ENCODE measurements at places on chromosomes 2 and 18.

- peak; percentile 85 for DNase-seq
These were observed 5.5 kb upstream of the ID2 start for GRCh38 chr2:8676191-8676920.

DNA sequence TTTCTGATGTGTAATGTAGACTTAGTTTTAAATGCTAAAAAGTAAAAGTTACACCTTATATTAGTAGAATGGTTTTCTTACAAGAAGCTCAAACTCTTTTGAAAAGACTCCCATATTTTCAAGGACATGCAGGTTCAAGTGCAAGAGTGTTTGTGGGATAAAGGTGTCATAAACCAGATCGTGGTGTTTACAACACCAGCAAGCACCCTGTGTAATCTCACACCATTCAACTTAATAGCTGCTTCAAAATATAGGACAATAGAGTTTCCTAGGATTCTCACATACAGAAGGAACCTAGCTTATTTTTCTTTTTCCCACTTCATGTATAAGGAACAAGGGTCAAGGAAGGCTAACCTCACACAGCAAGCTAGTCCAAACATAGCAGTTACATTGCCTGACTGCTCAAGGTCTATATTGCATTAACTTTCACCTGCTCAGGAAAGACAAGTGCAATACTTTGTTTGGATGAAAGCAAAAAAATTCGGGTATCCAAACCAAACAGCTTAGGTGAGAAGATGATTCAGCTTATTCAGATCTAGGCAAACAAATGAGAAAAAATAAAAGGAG, 172.3 kb downstream of the IKZF2 start:
- DNase-seq, result no peak

- DNase-seq, result peak; percentile 81
These were observed at the start of gene USP40 for GRCh38 chr2:233566141-233566956. Gene USP40 (minus strand): TSS chr2:233566782. CDS start chr2:233565554, 1,228 bp downstream.

DNA sequence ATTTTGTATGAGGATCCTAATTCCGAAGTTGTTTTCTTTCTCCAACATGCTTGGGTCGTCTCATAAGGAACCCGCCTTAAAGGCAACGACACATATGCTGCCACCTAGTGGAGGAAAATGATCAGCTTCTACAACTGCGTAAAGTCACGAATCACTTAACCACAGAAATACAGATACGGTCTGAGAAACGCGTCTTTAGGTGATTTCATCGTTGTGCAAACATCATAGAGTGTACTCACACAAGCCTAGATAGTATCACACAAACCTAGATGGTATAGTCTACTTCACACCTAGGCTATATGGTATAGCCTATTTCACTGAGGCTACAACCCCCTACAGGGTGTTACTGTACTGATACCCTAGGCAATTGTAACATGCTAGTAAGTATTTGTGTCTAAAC, 13.1 kb downstream of the GNLY start:
- peak; percentile 41 for DNase-seq

DNA sequence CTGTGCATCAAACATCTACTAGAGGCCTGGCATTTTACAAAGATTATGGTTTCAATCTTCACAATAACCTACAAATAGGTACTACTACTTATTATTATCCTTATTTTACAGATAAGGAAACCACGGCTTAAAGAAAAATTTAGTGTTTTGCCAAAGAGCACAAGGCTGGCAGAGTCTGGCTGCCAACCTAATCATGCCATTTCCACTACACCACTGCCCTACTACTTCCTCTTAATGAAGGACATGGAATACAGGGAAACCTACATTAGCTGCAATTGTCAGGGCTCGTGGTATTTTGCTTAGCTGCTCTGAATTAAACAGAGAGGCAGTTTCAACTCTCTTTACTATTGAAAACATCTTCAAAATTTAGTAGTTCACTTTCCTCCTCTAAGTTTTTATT, 5.9 kb downstream of the MBOAT2 start:
- DNase-seq, result no peak

DNA sequence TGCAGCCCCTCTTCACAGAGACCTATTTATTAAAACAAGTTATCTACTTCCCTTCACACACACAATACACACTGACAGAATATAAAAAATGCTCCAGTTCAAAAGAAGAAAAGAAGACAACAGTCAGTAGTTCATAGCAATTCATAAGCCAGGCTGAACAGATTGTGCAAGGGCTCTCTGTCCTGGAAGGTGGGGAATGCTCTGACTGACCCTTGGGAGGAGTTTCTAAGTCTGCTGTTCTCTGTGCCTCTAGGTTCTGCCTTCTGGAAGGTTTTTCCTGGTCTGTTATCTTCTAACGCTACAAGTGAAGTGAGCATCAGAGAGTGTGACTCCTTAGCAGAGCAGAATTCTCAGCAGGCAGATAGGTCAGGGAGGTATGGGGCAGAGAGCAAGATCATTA, 35.7 kb downstream of the SP3 start:
- no peak for DNase-seq

GRCh38 chr18:1526991-1527390, 622.3 kb downstream of the ADCYAP1 start:
- no peak for DNase-seq

- peak; percentile 54 for DNase-seq
These were observed 96.0 kb downstream of the INHBB start for GRCh38 chr2:120441744-120442471.

- no peak for DNase-seq
These were observed 550.6 kb downstream of the DSC3 start for GRCh38 chr18:30491815-30492551.

DNA sequence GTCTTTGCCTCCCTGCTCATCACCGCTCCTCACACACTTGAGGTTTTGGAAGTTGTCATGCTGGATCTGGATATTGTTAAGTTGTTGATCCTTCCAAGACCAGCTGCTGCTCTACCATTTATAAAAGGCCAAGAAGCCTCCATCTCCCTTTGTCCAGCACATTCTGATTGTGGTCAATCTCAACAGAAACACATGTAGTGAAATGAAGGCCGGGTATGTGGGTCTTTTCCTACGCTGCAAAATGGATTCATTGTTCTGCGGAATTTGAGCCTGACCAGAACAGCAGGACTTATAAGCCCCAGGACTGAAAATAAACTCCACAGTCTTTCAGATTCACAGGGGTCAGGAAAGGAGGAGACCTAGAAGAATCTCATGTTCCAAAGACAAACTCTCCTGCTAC, 238.4 kb downstream of the CMPK2 start:
- no peak for DNase-seq

DNA sequence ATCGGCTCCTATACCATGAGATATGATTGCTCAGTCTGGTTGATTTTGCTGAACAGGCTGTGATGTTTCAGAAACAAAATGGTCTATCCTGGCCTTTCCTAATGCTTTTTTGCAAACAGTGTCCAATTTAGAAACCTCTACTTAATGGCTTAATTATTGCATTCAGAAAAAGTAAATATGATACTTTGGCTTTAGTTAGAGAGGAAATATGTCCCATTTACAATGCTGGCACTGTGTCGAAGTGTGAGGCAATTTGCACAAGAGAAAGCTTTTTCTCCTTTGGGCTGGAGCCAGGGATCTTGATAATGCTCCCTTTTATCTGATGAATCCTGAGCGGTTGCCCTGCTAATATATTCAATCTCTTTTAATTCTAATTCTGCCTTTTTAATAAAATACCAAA, 418.9 kb downstream of the EPHA4 start:
- peak; percentile 1 for DNase-seq

- DNase-seq, result no peak
These were observed 683.2 kb downstream of the SATB2 start for GRCh38 chr2:198774576-198774975.

- peak; percentile 89 for DNase-seq
These were observed 29.5 kb downstream of the RAB31 start for GRCh38 chr18:9737472-9738121.

- peak; percentile 44 for DNase-seq
These were observed 21.5 kb upstream of the ZNF532 start for GRCh38 chr18:58842978-58843687.

DNA sequence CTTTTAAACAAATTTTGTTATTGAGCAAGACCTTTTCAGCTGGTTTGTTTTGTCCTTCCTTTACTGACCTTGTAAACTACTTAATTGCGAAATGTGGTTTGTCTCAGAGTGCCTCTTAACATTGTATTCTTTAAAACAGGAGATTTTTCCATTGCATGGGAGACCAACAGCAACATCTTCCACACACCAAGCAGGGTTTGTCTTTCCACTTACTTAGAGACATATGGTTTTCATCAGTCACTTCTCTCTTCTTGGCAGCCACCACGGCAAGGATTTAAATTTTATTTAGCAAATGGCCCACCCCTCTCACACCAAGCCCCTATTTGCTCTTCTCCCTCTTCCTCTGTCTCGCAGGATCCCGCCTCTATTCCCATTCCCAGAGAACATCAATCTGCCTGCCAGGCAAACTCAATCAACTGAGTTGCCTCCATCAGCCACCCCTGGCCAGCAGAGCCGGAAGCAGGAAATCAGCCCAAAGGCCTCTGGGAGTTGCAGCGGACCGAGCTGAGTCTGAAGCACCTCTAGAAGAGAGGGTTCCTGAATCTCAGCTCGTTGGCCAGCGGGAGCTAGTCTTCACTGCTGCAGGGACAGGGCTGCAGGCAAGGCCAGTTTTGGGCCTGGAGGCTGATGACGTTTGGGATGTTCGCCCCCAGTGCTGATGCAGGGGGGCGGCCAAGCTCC, 11.3 kb upstream of the CIB4 start:
- DNase-seq, result no peak

GRCh38 chr2:239927424-239927981, 97.6 kb downstream of the NDUFA10 start:
- no peak for DNase-seq

DNA sequence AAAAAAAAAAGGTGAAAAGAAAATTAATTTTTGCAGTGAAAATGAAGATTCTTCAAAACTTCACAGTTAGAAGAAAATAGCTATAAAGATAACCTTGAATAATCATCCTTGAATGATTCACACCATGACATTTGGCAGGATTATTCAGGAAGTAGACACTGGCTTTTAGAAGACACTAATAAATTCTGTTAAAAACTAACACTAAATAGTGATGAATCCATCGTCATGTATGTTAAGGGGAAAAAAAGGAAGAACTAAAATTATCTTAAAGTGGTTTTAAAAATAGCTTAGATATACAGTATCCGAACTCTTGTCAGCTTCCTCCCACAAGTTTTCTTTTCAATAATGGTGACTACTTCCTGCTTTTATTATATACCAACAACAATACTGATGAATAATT, 10.2 kb downstream of the USP37 start:
- DNase-seq, result no peak

GRCh38 chr2:27265536-27265870, 2.7 kb upstream of the SLC30A3 start:
- no peak for DNase-seq

DNA sequence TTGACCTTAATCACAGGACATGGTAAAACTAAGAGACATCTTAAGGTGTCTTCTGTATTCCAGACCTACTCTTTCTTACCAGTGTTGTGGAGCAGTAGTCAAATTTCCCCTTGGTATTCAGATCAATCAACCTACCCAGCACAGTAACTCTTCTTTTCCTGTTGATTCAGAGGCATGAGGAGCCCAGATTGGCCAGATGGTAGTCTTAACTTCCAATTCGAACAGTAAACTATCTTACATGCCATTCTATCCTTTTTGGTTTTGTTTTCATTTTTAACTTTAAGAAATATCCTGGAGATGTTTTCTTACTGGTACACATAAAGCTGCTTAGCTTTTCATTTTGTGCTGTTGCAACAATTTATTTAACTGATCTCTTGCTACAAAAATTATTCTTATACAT, 630.3 kb upstream of the PKDCC start:
- DNase-seq, result no peak

- no peak for DNase-seq
These were observed 46.7 kb upstream of the ST6GAL2 start for GRCh38 chr2:106932644-106933043.

GRCh38 chr18:41744421-41745030, 210.5 kb upstream of the PIK3C3 start:
- no peak for DNase-seq

DNA sequence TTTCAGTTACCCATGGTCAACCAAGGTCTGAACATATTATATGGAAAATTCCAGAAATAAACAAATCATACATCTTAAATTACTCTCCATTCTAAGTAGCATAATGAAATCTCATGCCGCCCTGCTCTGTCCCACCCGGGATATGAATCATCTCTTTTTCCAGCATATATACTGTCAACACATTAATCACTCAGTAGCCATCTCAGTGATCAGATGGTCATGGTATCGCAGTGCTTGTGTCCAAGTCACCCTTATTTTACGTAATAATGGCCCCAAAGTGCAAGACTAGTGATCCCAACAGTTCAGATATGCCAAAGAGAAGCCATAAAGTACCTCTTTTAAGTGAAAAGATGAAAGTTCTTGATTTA, 43.8 kb downstream of the OSBPL6 start:
- DNase-seq, result no peak

DNA sequence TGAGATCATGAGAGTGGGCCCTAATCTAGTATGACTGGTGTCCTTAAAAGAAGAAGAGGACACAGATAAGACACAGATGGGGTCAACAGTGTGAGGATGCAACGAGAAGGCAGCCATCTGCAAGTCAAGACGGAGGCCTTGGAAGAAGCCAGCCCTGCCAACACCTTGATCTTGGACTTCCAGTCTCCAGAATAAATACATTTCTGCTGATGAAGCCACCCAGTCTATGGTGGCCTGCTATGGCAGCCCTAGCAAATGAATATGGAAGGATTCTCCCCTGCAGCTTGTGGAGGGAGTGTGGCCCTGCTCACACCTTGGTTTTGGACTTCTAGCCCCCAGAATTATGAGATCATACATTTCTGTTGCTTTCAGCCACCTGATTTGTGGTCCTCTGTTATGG, 12.3 kb downstream of the CTIF start:
- no peak for DNase-seq

DNA sequence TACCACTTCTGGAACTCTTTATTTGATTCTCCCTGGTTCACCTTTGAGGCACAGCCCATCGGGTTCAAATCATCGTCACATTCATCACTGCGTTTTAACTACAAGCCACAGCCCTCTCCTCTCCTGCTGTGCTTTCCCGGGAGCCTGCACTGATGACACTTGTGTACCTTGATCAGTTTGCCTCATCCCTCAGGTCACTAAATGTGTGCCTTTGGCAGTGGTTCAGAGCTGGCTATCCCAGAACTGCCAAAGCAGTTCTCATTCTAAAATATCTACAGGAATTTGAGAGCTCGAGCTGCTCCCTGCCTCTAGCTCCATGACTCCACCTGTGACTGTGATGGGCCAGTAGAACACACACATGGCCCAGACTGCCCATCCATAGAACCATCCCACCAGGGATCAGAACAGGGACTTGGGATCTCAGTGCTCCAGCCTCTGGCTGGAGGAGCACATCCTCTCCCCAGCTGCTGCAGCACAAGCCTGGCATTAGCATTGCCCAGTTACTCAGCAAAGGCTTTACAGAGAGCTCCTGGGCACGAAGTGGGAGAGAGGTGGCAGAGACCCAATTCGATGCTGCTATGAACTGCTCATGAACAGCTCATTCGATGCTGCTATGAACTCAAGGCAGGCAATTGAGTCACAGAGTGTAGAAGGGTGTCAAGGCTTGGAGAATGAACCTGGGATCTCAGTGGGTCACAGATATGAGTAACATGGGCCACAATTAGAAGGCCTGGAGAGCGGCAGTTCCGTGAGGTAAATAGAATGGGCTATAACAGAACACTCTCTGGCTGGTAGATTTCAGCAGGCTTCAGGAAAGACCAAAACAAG, 41.9 kb downstream of the EVA1A start:
- no peak for DNase-seq

- DNase-seq, result no peak
These were observed 204.8 kb upstream of the SH3BP4 start for GRCh38 chr2:234747032-234747431.

Measured in nucleus accumbens (tissue), 56 donors.